ENCODE measurements at places on chromosomes 7 and 10.

DNA sequence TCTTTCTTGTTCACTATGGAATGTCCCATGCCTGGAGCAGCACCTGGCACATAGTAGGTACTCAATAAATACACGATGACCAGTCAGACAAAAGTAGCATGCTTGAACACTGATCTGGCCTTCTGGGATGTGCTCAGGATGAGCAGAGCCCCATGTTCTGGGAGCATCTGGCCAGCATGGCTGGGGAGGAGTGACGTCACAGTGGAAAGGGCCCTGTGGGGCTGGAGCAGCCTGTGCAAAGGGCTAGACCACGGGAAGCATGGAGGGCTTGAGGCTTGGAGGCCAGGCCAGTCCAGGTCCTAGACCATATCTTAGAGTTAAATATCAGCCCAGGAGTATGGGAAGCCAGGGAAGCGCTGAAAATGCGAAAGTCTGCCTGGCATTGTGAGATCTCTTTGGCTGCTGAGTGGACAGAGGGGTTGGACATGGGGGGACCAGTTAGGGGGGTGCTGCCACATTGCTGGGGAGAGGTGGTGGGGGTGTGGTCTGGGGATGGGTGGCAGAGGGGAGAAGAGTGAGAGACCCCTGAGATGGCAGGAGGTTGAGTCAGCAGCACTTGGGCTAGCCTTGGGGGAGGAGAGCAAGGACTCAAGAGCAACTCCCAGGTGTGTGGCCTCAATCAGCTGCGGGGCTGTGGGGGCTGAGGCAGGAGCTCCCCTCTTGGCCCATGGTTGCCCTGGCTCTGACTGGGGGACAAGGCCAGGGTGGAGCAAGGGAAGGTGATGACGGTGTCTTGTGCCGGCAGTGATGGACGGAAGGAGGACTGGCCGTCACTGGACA is 34.9 kb downstream of the ZCCHC24 start:
- no peak for DNase-seq

- DNase-seq: no peak
Measured at GRCh38 chr7:159064816-159065510, 79.7 kb downstream of the VIPR2 start.

- no peak for DNase-seq
Measured at GRCh38 chr7:128835790-128836641, 5.8 kb downstream of the FLNC start.

DNA sequence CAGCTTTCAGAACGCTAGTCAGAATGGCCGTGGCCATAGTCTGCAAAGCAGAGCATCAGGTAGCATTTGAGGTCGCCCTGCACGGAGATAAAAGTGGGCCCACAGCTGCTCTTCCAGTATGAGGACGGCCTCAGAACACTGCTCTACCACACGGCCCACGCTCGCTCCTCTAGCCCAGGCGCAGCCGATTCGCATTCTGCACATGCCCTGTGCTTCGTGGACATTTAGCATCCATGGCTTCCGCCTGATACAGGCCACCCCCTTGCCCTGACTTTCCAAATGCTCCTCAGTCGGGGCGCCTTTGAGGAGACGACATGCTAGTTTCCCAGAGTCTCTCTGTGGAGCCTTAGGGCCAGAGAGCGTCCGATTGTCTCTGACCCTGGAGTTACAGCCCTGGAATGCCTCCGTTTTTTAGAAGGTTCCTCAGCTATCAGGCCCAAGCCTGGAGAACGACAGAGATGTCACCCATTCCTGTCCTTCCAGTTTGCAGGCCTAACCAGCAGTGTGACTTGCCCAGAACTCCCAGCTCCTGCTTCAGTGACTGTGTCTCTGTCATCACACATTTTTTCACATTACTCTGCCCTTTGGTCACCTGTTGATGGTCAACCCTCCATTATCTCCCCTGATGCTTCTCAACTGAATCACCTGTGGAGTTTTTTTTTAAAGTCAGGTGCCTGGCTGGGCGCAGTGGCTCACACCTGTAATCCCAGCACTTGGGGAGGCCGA is 14.3 kb downstream of the STRA8 start:
- DNase-seq: no peak

DNA sequence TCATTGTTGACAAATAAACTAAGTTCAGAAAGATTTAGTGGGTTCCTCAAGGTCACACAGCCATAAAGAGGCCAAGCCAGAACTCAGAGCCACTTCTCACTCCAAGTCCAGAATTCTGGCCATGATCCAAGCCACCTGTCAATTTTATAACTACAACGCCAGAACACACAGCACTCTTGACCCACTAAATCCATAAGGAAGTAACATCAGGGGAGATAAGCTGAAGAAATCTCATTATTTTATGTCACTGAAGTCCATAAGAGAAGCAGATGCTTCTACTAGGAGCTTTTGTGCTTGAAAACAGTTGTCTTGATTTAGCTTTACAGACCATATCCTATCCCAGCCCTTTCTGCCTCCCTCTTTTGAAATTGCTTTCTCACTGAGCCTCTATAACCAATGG is 15.9 kb downstream of the ADAM12 start:
- no peak for DNase-seq

DNA sequence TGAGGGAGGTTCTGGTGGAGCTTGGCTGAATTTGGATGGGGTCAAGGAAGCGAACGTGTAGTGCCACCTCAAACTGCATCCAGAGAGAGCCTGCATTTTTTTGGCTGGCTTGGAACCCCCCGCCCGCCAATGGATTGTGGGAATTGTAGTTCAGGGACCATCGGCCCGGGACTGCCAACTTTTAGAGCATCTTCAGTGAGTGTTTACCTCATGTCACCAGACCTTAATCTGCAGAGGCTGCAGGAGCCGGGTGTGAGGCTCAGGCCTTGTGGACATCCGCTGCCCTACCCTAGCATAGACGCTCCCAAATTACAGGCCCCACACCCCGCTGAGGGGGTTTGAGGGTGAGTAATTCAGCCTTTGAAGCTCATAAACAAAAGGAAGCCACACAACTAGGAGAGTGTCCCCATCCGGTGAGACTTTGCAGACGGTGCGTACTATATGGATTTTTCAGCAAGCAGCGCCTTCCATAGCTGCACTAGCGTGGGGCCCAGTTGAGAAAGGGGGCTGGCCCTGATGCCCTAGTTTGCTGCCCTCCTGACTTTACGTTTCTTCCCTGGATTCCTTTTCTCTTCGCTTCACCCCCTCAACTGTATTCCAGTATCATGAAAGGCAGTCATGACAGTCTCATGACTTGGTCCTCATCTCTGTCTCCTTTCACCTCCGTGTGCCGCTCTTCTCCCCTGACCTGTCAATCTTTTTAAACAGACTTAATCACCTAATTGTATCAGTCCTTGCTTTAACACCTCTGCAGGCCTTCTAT is 717 bp downstream of the CNPY4 start:
- DNase-seq: peak; percentile 76

DNA sequence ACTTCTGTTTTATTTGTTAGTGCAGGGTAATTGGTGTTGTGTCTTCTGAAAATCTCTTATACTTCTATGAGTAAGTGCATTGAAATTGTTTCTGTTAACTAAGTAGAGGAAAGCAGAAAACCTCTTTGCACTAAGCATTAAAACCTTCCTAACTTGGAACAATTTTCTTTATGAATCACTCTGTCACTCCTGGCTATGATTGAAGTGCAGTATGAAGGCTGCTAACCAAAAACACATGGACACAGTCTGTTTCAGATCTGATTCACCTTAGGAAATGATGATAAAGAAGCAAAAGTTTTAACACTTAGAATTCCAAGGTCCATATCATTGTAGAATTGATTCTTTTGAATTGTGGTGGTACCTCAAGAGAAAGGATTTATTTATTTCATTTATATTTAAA is 41.9 kb downstream of the MET start:
- no peak for DNase-seq

DNA sequence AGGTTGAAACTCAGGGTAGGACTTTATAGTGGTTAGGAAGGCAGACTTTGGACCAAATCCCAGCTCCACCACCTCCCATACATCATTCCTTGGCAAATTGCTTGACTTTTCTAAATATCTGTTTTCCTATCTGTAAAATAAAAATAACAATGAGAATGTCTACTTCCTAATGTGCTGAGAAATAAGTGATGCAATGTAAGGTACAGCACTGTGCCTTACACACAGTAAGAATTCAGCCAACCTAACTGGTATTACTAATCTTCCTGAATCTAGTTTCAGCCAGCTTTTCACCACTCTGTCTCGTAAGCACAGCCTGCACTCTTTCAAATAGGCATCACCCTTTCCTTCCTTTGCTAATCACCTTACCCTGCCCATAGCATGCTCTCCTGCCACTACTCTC is 9.7 kb downstream of the PRLHR start:
- no peak for DNase-seq

GRCh38 chr10:4704034-4704545 is 121.9 kb upstream of the AKR1E2 start:
- no peak for DNase-seq

GRCh38 chr7:102119925-102120324 is 166.7 kb upstream of the SH2B2 start:
- DNase-seq: no peak

GRCh38 chr10:99732033-99732842 is at the start of the genes COX15 and CUTC:
COX15 (minus strand) TSS chr10:99732127; CDS start chr10:99732049, 78 bp downstream.
CUTC (plus strand) TSS chr10:99732234; CDS start chr10:99732349, 115 bp downstream.
- DNase-seq: peak; percentile 93

DNA sequence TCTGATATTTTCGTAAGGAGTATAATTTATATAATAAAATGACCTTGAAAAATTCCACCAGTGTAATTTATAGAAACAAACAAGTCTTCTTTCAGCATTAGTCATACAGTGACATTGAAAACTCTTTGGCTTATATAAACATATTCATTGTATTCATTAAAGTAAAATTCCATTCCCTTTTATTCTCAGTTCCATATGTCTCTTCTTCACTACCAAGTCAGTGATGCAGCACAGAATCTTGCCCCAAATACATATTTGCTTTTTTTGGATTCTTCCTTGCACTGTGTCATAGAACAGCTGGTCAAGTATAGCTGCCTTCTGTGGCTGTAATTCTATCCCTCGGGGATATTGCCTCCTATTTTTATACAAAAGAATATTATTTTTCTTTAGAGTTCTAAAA is 884.5 kb upstream of the POT1 start:
- no peak for DNase-seq

GRCh38 chr7:22793593-22794462 is 28.8 kb downstream of the TOMM7 start:
- no peak for DNase-seq

DNA sequence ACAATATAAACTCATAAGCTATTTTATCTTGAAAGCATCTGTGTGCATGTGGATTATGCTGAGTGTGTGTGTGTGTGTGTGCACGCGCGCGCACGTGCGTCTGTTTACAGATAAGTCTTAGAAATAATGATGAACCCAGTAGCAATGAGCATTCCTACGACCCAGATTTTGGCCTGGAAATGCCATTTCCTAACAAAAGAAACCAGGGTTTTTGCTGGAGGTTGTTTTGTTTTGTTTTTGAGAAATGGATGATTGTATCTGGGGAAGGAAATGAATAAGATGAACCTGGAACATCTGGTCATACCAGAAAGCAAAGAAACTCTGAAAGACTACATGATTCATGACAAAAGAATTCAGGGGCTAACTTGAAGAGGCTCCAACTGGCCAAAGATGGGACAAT is 22.1 kb upstream of the LMOD2 start:
- no peak for DNase-seq

GRCh38 chr10:62652114-62652513 is 152.4 kb upstream of the ADO start:
- no peak for DNase-seq

GRCh38 chr7:156017431-156017830 is 205.2 kb upstream of the SHH start:
- DNase-seq: no peak

DNA sequence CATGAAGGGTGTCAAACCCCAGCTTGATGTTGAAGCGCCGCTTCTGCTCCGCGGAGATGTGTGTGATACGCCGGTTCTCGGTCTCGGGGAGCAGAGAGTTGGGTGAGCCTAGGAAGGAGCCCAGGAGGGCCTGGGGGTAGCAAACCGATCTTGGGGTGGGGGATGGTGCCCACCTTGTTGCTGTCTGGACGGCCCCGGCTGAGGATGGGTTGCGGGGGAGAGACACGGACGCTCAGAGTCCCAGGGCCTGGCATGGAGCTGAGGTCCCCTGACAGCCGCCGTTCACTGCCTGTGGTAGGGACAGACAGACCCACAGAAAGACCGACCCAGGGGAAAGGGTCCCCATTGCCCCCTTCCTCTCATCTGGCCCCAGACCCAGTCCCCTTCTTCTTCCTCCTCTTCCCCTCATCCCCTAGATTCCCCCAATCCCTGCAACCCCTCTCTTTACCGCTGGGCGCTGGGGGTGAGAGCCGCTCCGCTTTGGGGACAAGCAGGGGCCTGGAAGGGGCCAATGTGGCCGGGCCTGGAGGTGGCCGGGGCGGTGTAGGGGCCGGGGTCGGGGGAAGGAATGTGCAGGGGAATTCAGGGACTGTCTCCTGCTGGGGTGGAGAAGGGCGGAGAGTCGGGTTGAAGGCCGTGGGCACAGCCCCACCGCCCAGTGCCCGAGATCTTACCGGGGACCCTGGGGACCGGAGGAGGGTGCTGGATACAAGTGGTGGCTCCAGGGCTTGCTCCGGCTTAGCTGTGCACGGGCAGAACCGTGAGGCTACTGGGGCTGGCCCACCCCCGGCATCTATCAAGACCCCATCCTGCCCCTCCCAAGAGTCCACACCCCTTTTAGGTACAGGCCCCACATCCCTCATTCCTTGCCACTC is 18.0 kb upstream of the TBL2 start:
- DNase-seq: no peak

GRCh38 chr7:137820677-137821420 is 25.9 kb downstream of the DGKI start:
- DNase-seq: no peak

GRCh38 chr7:45978731-45979211 is 57.7 kb upstream of the IGFBP3 start:
- DNase-seq: no peak

DNA sequence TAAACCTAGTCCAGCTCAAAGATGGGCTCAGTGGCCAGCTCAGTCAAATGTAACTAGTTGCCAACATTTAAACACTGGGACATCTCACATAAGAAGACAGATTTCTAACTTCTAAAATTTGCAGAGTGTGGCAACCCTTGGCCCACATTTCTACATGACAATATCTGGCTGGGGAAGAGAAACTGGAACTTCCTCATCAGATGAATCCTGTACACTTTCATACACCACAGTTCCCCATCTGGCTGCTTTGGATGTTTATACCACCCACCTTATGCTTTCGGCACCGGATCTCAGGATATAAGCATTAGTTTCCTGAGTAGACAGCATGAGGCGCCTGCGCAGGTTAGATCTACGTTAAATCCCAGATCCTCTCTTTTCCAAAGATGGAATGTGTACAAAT is 199.3 kb downstream of the PRKG1 start:
- no peak for DNase-seq

DNA sequence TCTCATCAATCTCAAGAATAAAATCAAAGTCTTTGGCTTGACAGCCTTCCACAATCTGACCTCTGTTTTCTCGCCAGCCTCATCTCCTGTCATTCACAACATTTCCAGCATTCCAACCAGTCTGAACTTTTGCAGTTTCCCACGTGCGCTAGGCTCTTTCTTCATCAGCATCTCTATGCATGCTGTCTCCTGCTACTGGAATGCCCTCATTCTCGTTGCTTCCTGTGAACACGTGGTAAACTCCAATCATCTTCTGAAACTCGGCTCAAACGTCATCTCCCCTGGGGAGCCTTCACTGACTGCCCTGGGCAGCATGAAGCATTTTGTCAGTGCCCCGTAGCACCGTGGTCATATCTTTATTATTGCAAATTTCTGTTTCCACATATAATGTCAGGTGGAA is 12.2 kb upstream of the RSBN1L start:
- DNase-seq: no peak
